Panc1 (cell line): ENCODE measurements at places on chromosomes 7 and 10. TPM values are rescaled to one million over a fixed set of nuclear protein-coding genes. Genes with fewer than 3 reads are reported as not detected.

Gene MLXIPL
- total RNA-seq = 7.2 TPM

Gene NPM3
- total RNA-seq = 109 TPM

Gene NFKB2
- 105 TPM for total RNA-seq

Gene HSPA14
- 15.9 TPM for total RNA-seq

Gene CYP3A5
- total RNA-seq = 0.31 TPM

Gene PHKG1
- total RNA-seq = 0.67 TPM

Gene PAX4
- total RNA-seq = not detected

Gene TFEC
- not detected for total RNA-seq

Gene GRM3
- not detected for total RNA-seq

Gene CYP3A7
- not detected for total RNA-seq

Gene KCNMA1
- 91.9 TPM for total RNA-seq

DNA sequence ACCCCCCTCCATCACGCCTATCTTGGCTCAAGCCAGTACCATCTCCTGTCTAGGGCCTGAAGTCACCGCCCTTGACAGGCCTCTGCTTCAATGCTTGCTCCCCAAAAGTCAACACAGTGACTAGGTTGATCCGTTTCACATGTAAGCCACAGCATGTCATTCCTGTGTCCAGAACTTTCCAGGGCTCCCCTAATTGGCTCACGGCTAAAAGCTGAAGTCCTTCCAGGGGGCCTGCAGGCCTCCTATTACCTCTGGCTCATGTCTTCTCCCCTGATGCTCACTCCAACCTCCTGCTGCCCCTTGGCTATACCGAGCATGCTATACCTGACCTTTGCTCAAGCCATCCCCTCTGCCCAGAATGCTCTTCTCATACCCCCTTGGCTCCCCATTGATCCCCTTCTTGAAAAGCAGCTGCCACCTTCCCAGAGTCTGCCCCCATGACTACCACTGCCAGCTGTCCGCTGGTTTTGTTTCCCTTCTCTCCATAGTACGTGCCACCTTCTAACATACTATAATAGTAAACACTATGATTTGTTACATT lies 39.1 kb downstream of the CPXM2 start:
- DNase-seq = no peak

GRCh38 chr7:36034020-36034419 lies 119.0 kb upstream of the EEPD1 start:
- no peak for DNase-seq

GRCh38 chr10:26797340-26797739 lies 63.4 kb downstream of the ABI1 start:
- DNase-seq = no peak

- no peak for DNase-seq
These were observed 15.6 kb downstream of the ASB4 start for GRCh38 chr7:95501261-95501832.

- no peak for DNase-seq
These were observed 759.4 kb downstream of the GRID1 start for GRCh38 chr10:85607043-85607695.

GRCh38 chr7:120609136-120609753 lies 248.7 kb downstream of the TSPAN12 start:
- no peak for DNase-seq

GRCh38 chr7:98206451-98207330 lies 4.5 kb upstream of the BHLHA15 start:
- no peak for DNase-seq

GRCh38 chr7:96244244-96244991 lies 77.5 kb downstream of the SLC25A13 start:
- DNase-seq = no peak

DNA sequence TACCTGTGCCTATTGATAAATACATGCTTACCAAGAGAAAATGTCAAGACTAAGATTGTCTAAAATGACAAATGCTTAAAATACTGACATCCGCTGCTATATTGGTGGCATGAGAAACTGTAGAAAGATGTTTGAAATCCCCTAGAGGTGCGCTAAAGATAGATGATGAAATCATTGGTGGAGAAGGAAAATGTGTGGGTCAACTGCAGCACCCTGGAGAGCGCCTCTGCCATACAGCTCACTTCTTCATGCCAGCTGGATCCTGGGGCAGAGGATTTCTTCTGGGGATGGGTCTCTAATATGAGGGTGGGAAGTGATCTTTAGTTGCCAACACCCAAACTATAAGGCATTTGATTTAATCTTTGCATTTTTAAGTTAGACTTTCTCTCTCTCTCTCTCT lies 680.4 kb upstream of the POM121L12 start:
- DNase-seq = no peak

GRCh38 chr10:49484486-49485235 lies 54.3 kb downstream of the ERCC6 start:
- DNase-seq = no peak

- no peak for DNase-seq
These were observed 56.4 kb downstream of the STEAP1B start for GRCh38 chr7:22443370-22444180.
